Activated naive CD4-positive, alpha-beta T cell treated with Interleukin-2 at 50 U/mL for 16 hours (primary cell): ENCODE measurements at places on chromosomes 3 and 15.

DNA sequence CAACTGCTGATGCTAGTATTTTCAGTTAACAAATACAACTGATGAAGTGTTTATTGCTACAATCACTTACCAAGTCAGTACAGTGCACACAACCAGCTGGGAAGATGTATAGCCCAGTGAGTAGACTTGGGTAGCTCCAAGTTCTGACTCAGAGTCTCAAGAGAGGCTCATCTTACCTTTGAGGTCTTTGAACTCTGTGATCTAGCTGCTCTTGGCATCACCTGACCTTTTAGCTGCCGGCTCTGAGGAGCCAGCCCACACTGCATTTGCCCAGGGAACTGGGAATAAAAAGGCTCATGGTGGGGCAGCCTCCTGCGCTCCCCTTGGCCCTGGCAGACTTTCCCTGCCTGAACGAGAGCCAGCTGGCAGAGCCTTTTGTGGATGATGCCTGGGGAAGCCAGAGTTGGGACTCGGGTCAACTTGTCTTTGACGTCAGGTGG lies 82.6 kb downstream of the CEMIP start:
- DNase-seq, result no peak

- DNase-seq, result no peak
Measured at GRCh38 chr15:54159012-54159411, 180.8 kb downstream of the UNC13C start.

DNA sequence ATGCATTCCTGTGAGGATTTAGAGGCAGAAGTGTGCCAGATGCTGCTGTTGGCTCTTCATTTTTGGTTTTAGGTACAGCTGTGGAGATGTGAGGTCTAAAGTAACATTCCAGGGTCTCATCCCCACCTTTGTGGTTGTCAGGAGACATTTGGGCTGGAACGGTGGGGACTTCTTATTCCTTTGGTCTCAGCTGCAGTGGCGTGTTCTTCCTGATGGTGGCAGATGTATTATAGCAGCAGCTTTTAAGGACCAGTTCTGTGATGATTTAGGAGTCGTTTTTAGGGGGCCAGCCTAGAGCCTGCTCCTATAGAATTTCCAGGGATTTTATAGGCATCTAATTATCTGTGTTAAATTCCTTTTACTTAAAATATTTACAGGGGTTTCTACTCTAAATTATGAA lies 221.0 kb upstream of the EOMES start:
- DNase-seq, result no peak

DNA sequence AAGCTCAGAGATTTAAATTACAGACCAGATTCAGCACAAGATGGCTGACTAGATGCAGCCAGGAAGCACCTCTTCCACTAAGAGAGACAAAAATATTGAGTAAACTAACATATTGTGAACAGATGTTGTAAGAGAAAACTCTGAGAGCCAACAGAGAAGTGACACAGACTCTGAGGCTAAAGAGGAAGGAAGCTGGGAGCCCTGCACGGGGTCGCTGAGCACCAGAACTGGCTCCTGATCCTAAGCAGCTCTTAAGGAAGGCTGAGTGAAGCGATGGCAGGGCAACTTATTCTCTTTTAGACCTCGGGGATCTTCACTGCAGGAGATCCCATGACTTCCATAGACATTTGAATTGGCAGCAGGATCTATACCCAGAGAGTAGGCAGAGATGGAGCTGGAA lies 578.0 kb upstream of the GRM7 start:
- no peak for DNase-seq

GRCh38 chr3:12139111-12139511 lies 19.6 kb downstream of the TIMP4 start:
- peak; percentile 15 for DNase-seq

- no peak for DNase-seq
Measured at GRCh38 chr15:60982249-60982910, 246.7 kb downstream of the RORA start.

GRCh38 chr15:29045717-29046116 lies 159.9 kb downstream of the APBA2 start:
- no peak for DNase-seq

DNA sequence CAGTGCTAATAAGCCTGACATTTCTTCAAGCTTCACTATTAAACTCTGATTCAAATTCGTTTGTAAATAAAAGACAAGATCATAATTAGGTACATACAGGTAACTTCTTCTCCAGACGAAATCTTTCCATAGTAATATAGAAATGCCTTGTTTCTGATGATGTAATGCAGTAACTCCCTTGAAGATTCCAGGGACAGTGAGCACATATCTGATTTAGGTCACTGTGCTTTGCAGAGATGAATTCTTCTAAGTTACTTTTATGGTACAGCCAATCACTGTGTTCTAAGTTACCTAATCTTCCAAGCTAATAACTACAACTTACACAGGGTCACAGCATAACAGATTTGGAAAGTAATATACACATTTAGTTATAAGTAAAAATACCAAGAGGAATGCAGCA lies 27.6 kb downstream of the SLC4A7 start:
- DNase-seq, result no peak

GRCh38 chr15:57647791-57648130 lies 56.1 kb downstream of the MYZAP start:
- no peak for DNase-seq

GRCh38 chr3:166526881-166527280 lies 689.7 kb upstream of the BCHE start:
- DNase-seq, result no peak

GRCh38 chr15:84598250-84598649 lies 2.6 kb upstream of the ZSCAN2 start:
- no peak for DNase-seq

DNA sequence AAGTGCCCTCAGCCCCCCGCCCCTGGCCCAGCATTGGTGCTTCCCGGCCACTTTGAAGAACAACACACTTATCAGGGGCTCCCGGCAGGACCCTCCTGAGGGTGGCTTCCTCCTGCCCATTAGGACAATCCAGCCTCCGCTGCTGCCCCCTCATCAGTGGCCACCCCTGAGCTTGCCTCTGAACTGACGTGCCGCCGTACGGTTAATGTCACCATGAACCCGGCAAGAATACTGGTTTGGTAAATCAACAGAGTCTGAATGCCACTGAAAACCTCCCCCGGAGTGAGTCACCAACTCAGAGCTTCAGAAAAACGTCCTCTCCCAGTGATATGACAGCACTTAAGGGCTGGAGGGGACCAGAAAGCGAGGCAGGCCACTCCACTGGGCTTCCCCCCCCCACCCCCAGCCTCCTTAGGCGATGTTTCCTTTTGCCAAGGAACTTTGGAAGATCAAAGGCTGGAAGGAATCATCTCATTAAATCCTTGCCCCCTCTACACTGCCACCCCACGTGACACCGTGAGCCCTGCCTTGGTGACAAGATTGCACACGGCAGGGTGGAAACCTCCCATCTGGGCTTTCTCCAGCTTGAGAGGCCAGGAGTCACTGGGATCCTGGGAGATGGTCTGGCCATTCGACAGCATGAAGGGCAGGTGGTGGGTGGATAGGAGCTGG lies 142.1 kb downstream of the NUP210 start:
- peak; percentile 13 for DNase-seq

- no peak for DNase-seq
Measured at GRCh38 chr15:88484682-88485331, 17.3 kb downstream of the MRPS11 start.

- no peak for DNase-seq
Measured at GRCh38 chr3:150242220-150242936, 165.7 kb upstream of the TSC22D2 start.
